ENCODE measurements at places on chromosomes 16 and 17.

DNA sequence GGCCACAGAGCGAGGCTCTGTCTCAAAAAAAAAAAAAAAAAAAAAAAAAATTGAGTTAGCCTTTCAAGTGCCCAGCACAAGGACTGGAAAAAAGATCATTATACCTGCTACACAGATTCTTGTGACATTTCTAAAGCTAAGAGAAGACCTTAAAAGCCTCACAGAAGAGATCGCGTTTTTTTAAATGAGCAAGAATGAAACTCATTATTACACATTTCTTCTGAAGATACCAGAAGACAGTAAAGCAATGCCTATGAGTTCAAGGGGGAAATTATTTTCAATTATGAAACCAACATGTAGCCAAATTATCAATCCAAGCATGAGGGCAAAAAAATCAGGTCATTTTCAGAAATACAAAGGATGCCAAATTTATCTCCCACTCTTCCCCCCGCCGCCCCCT lies 56.8 kb downstream of the MED13 start:
- DNase-seq: no peak

DNA sequence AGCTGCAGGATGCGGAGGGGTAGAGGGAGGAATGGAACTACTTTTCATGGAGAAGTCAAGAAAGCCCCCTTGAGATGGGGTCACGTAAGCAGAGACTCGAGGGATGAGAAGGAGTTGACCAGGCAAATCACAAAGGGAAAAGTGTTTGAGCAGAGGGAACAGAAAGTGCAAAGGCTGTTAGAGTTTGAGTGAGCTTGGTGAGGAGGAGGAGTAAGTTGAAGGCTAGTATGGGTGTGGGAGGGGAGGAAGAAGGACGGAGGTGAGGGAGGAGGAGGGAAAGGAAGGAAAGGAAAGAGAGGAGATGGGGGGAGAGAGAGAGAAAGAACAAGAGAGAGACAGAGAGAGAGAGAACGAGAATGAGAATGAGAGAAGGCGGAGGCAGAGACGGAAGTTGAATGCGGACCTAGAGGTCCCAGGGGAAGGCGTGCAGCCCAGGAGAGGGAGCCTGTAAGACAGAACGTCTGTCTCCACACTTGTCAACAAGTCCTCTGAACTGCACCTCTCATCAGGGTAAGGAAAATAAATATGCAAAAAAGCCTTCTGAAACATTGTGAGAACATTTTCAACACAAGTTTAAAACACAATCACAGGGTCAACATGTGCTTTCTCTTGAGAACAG lies 279.8 kb upstream of the EEF2KMT start:
- DNase-seq: no peak

- no peak for DNase-seq
Measured at GRCh38 chr17:57665128-57665527, 80.0 kb downstream of the CCDC182 start.

- DNase-seq: peak; percentile 48
Measured at GRCh38 chr16:14958970-14959369, 15.9 kb upstream of the PDXDC1 start.

DNA sequence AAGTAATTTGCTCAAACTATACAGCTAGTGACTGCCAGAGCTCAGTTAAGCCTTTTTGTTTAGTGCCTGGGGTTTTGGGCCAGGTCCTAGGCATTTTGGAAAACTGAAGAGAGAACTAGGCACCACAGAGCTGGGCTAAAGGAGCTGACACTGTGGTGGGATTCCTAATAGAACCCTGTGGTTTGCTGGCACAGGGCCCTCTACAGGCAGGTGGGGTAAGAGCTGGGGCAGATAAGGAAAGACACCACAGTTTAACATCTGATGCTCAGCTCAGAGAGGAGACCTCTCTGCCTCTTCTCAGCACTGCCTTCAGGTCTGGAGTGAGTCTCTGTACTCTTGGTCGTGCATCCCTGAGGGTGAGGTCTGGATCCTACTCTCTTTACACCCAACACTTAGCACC lies 121.2 kb downstream of the SNX11 start:
- DNase-seq: no peak

DNA sequence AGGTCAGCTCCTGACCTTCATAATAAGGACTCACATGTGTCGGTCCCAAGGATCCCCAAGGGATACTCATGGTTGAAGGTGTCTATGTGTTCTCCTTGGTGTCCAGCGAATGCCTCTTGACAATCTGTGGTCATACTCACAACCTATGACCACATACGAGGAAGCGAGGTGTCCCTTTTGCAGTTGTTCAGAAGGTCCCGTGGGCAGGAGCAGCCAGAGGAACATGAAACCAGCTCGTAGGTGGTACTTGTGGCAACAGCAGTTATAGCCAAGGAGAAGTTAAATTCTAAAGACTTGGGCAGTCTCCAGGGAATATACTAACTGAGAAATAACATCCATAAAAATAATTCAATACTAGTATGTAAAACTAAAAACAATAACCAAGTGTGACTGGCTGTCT lies 685.3 kb downstream of the WWOX start:
- DNase-seq: no peak

Measured in osteoblast (primary cell).